ENCODE measurements at places on chromosomes 16 and 17.

DNA sequence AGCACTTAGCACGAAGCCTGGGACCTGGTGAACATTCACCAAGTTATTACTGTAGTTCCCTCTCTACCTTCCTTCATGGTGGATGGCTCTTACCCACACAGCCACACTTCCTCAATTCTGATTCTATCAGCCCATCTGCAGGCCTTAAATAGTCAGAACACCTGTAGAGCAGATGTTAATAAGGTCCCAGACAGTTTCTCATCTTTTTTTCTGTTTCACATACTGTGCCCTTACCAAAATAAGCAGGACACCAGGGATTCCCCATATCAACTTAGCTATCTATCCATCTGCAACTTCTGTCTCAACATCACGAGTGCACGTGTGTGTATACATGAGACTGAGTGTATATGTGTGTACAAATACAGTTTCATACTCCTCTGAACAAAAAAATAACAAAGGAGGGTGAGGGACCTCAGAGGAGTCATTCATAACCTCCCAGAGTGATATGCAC, 2.8 kb downstream of the RECQL5 start:
- no peak for DNase-seq

DNA sequence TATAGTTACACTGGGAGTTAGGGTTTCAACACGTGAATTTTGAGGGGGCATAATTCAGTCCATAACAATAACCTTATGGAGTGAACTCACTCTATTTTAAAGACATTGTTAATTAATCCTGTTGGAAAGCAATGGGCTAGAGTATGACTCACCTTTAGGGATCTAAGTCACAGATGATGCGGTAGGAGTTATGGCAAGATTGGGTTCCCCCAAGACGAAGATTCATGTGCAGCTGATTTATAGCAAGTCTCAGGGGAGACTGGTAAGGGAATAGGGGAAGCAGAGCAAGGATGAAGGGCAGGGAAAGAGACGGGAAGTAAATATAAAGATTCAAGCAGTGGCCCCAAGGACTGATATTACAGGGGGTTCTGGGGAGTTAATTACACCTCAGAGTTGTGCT, 159.6 kb upstream of the DNAH9 start:
- DNase-seq, result no peak

- no peak for DNase-seq
These were observed 12.2 kb downstream of the PIK3R5 start for GRCh38 chr17:8953156-8953885.

- DNase-seq, result no peak
These were observed 65.0 kb downstream of the ZNF778 start for GRCh38 chr16:89282523-89282922.

DNA sequence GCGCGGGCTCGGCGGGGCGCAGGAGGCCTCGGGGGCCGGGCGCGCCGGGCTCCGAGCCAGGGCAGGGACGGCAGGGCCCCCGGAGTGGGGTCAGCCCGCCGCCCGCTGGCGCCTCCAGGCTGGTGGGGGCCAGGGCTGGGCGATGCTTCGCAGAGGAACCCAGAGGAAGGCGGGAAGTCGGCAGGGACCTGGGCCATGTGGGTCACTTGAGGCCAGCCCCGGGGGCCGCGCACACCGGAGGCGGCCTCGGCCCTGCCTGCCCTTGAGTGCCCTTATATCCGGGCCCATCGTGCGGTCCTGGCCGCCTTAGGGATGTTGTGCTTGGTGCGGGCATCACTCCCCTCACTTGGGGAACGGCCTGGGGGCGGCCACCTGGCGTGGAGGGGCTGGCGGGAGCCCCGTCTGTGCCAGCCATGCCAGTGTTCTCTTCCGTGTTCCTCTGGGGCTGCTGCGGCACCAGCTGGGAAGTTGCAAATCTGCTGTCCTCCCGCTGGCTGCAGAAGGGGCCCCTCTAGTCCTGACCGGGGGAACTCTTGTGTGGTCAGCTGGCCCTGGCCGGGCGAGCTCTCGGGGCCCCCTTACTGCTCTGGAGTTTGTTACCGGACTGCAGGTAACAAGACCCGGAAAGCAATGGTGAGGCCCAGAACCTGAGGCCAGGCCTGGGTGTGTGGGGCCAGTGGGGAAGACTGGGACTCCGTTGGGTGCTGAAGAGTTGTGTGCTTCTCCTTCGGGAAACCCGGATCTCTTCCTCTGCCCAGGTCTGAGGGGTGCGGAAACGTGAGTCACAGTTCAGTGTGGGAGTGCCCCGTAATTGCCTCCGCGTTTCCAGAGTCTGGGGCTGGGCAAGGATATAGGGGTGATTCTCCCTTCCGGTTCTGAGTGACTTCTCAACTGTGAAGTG, 849 bp downstream of the CAPN15 start:
- DNase-seq, result no peak

DNA sequence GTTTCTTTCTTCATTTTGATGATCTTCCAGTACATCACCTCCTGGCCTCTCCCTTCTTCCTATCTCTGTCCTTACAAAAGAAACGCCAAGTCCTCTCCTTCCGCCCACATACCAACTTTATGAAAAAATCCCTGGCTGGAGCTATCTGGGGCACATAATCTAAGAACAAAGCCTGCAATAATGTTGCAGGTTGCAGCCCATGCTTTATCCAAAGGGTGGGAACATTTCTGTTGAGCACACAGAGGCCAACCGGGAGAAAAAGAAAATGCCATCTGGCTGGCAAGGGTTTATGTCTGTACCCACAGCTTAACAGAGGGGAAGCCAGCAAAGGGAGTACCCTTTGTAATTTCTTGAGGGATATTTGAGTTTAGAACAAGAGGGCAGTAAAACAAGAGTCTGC, 409.6 kb downstream of the SOX9 start:
- no peak for DNase-seq

DNA sequence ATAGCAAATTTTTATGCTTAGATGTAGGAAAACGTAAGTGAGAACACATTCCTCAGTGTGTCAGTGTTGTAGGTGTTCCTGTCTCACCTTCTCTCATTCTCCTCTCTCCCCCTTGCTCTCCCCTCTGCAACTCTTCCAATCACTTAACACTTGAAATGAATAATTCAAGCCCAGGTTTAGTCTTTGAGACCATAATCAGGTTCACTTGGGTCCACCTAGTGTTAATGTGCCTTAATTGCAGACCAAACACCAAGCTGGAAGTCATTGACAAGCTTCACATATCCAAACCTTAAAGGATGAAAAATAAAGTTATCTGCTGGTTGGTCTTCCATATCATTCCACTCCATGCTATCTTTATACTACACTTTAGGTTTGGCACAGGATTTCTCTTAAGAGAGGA, 37.0 kb downstream of the STXBP4 start:
- peak; percentile 10 for DNase-seq

DNA sequence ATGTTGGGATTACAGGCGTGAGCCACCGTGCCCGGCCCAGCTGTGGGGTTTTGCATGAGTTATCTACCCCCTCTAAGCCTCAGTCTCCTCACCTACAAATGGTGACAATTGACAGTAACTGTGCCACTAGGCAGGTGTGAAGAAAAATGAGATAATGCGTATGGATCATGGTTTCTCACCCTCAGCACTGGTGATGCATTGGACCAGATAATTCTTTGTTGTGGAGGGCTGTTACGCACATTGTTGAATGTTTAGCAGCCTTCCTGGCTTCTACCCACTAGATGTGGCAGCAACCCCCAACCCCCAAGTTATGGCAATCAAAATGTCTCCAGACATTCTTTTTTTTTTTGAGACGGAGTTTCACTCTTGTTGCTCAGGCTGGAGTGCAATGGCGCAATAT, 9.0 kb upstream of the HAPSTR1 start:
- DNase-seq, result no peak

GRCh38 chr16:64280317-64280716, 841.5 kb downstream of the CDH11 start:
- DNase-seq, result no peak

DNA sequence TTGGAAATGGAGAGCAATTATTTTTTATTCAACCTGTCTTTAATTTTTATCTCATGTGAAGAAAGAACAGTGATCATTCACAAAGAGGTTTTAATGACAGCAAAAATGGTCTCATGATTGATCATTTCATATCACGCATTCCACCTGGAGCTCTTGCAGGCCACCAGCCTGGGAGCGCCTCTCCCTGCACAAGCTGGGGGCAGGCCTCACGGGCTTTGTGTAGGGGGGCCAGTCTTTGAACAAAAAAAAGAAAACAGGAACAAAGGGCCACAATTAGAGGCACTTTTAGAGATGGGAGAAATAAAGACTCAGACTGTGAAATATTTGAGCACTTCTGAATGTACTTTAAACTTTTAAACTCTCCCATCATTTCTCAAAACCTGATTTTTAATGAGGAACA, 232.9 kb downstream of the CHD9NB start:
- no peak for DNase-seq

DNA sequence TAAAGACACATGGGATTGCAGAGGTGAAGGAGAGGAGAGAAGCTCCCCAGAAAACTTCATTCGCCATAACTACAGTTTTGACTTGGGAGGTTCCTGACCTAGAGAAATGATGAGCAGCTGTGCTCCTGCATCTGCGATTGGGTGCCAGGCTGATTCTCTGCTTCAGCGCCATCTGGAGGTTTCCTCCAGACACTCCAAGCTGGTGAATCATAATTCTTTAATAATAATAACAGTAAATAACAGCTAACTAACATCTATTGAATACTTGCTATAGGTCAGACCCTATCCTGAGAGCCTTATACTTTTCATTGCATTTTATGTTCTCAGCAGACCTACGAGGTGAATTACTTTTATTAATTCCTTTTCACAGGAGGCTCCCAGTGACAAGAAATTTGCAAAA, 575.8 kb downstream of the TOX3 start:
- peak; percentile 22 for DNase-seq

GRCh38 chr16:2865651-2866050, 7.7 kb upstream of the PRSS22 start:
- no peak for DNase-seq

DNA sequence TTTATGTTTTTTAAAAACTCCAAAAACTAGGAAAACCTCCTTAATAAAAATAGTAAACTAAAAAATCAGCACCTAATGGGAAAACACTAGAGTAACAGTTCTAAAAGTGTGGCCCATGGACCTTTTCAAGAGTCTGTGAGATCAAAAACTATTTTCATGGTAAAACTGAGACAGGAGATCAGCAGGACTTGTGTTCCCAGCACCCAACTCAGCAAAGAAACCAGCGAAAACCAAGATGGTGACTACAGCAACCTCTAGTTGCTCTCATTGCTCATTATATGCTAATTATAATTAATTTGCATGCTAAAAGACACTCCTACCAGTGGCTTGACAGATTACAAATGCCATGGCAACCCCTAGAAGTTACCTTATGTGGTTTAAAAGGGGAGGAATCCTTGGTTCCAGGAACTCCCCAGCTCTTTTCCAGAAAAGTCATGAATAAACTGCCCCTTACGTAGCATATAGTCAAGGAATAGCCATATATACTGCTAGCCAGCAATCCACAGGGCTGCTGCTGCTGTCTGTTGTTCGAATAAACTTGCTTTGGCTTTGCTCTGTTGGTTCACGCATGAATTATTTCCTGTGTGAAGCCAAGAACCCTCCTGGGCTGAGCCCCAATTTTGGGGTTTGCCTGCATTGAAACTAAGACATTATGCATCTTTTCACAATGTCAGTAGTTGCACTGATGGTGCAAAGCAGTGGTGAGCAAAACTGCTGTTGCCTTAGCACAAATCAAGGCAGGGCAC, 12.4 kb downstream of the CMTR2 start:
- no peak for DNase-seq

DNA sequence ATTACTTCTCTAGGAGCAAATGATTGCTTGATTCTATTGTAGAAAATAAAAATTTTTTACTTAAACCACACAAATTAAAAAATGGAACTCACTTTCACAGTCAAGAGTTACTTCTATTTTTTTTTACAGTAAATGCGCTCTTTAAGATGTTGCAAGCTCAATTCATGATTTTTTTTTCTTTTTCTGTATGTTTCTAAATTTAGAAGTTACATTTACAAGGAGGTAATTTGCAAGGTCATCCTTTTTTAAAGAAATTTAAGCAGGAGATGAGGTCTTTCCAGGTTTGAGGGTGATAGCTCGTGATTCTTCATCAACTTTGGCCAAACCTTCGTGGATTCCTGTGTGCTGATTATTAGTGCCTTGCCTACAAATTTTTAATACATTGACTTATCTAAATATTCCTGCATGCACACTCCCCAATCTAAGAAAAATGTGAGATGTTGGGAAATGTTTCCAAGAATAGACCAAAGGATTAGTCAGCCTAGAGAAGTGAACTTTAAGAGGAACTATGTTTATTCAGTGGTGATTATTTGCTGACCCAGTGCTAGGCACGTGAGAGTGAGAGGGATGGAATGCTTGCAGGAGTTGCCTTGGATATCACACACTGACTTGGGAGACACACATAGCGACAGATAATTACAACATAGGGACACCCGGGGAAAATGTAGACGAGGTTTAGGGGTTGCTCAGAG, 429.8 kb downstream of the MAF start:
- DNase-seq, result no peak

DNA sequence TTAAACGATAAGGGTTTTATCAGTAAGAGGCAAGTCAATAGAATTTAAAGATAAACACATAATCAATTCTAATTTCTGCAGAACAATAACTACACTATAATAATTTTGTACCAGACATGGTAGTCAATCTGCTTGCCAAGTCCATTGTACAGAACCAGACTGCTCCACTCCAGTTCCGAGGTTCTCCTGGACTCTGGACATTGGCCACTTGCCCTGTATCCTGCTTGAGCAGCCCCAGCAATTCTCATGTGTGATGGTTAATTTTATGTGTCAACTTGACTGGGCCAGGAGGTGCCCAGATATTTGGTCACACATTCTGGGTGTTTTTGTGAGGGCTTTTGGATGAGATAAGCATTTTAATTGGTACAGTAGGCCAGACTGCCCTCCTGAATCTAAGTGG, 384.6 kb downstream of the SLC39A11 start:
- DNase-seq, result no peak

DNA sequence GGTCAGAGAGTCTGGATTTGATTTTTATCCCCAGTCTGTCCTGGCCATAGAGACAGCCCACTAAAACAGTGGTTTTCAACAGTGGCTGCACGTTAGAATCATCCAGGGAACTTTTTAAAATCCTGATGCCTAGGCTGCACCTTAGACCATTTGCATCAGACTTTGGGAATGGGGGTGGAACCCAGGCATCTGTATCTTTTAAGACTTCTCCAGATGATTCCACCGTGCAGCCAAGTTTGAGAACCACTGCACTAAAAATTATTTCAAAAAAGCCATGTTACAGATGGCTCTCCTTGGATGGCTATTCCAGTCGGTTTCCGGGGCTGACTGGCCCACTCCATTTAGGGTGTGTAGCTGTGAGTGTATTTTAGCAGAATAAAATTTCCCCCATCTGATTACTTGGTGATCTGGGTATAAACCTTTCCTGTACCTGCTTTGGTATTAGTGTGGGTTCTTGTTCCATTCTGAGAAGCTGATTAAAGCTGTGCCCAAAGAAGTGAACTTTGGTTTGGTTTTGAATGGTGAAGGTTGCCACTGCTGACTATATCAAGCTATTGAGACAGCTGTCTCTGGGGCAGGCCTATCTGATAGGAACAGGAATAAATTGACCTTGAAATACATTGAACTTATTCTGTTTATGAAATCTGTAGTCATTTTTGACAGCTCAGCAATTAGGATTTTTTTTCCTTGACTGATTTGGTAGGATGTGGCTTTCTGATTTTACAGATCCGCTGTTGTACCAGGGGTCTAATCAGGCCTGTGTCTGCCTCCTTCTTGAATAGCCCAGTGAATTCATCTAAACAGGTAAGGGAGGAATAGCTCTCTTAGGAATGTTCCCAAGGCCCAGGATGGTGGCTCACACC, 1.3 kb downstream of the ATP5MC1 start:
- DNase-seq, result no peak
